Omental fat pad (tissue), 4 donors: ENCODE measurements at places on chromosomes 2 and 18. TPM values are rescaled to one million over a fixed set of nuclear protein-coding genes. Genes with fewer than 3 reads are reported as not detected.

- no peak for DNase-seq
Measured at GRCh38 chr2:25854613-25855012, 23.7 kb downstream of the ASXL2 start.

Gene MC4R
- total RNA-seq: not detected

Gene EN1
- 0.72 TPM for total RNA-seq

DNA sequence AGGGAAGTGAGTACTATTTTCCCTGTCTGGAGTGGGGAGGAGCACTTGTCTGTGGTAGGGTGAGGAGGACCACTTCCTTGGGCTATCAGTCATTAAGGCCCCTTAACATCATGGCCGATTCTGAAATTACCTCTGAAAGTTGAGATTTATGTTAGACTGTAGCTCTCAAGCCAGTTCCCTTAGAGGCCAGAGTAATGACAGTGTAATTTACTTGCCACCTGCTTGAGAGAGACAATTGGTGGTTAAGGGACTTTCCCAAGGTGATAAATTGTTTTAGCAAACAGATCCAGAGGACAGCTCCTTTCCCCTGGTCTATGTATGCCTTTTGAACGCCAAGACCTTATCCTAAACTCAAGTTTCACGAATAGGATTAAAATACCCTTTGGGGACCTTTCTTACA is 56.1 kb downstream of the NEDD4L start:
- no peak for DNase-seq

Gene SPP2
- not detected for total RNA-seq

GRCh38 chr2:38658613-38659012 is 7.3 kb upstream of the GALM start:
- no peak for DNase-seq

Gene APLF
- 10.6 TPM for total RNA-seq

DNA sequence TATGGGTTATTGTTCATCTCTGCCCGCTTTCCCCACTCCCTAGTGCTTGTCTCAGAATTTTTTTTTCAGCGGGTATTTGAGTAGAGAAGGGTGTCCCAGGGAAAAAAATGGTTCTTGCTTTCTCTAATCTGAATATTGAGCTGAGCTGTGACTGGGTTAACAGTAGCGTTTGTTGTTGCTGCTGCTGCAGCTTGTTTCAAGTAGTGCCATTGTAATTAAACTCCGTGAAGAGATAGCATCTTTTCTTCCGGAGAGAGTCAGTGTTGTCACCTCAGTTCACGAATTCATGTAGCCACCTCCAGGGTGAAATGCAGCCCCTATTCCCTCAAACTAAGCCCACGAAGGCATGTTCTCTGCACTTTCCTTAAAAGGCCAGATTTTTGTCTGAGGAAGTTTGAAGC is 1.5 kb upstream of the AAK1 start:
- no peak for DNase-seq

- DNase-seq: no peak
Measured at GRCh38 chr2:106745468-106745867, 140.5 kb downstream of the ST6GAL2 start.

GRCh38 chr2:134287323-134287722 is 33.5 kb downstream of the MGAT5 start:
- no peak for DNase-seq

DNA sequence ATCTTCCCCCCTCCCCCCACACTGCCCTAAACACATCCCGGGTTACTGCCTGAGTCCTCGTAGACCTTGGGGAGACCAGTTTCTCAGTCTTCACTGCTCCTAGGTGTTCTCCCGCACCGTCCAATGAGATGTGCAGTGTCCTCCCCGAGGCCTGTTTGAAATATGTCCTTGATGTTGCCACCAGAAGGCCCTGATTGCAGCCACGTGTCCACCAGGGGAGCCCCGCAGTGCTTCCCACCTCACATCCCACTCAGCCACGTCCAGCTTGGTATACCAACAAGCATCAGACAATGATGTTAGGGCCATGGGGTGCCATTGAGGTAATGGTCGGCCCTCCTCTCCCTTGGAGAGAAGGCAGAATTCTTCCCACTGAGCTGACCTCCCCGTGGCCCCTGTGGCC is 38.7 kb downstream of the TCF7L1 start:
- no peak for DNase-seq

Gene CTIF
- total RNA-seq: 94.0 TPM

Gene CKAP2L
- total RNA-seq: 3.8 TPM

DNA sequence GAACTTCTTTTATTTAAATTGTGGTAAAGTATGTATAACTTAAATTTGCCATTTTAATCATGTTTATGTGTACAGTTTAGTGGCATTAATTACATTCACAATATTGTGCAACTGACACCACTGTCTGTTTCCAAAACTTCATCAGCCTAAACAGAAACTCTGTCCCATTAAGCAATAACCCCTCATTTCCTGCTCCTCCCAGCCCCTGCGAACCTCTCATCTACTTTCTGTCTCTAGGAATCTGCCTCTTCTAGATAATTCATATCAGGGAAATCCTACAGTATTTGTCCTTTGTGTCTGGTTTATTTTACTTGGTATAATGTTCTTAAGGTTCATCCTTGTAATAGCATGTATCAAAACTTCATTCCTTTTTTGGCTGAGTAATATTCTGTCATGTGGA is 75.1 kb downstream of the BOLA3 start:
- DNase-seq: no peak

Gene CAPN14
- not detected for total RNA-seq

DNA sequence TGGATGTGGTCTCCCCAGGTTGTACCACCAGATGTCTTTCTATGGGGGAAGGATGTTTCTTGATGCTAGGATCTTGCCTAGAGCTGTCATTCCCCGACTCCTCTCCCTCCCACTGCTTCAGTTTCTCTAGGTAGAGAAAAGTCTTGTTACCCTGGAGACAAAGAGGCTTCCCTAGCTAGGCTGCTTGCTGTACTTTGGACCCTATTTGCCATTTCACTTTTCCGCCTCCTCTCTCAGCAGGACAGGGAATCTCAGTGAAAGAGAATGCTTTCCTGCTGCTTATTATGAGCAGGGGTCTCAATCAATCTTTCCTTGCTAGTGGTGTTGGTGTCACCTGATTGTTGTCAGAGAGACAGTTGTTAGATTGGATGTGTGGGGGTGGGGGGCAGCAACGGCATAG is 818.8 kb upstream of the GYPC start:
- no peak for DNase-seq

GRCh38 chr2:213086050-213086449 is 65.4 kb downstream of the IKZF2 start:
- no peak for DNase-seq

DNA sequence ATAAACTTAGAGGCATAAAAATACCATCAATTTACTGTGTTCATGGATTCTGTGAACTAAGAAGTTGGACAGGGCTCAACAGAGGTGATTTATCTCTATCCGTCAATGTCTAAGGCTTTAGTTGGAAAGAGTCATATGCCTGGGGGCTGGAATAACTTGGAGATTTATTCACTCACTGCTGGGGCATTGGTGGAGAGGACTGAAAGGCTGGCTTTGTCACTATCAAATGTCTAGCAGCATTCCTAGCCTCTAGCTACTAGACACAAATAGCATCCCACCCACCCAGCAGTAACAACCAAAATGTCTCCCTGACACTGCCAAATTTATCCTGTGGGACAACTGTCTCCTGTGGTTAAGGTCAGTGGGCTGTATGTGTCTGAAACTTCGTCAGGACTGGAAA is 71.0 kb downstream of the EVA1A start:
- DNase-seq: no peak

Gene TGFA
- total RNA-seq: 1.6 TPM

Gene DDX18
- total RNA-seq: 83.3 TPM

DNA sequence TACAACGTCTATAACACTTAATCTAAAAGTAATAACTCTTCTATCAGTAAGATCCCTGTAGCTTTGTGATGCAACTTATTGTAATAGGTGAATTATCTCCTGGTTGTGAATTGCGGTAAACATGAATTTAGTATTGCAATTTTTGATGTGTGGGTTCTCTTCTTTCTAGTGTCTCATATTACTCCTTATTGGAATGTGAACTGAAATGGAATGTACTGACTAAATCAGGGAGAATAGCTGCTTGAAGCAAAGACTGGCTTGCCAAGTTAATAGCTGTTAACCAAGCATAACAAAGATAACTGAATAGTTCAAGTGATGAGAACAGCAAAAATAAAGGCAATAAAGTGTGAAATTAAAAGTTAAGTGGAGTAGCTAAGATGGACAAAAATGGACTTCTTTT is 60.5 kb upstream of the TFPI start:
- no peak for DNase-seq

Gene SMYD5
- total RNA-seq: 27.0 TPM
